Astrocyte of the spinal cord (primary cell): ENCODE measurements at places on chromosomes 1 and 21.

GRCh38 chr1:151831605-151832004 is at the start of gene RORC:
RORC (minus strand) TSS chr1:151831802; CDS start chr1:151831764, 38 bp downstream.
- DNase-seq, result no peak

DNA sequence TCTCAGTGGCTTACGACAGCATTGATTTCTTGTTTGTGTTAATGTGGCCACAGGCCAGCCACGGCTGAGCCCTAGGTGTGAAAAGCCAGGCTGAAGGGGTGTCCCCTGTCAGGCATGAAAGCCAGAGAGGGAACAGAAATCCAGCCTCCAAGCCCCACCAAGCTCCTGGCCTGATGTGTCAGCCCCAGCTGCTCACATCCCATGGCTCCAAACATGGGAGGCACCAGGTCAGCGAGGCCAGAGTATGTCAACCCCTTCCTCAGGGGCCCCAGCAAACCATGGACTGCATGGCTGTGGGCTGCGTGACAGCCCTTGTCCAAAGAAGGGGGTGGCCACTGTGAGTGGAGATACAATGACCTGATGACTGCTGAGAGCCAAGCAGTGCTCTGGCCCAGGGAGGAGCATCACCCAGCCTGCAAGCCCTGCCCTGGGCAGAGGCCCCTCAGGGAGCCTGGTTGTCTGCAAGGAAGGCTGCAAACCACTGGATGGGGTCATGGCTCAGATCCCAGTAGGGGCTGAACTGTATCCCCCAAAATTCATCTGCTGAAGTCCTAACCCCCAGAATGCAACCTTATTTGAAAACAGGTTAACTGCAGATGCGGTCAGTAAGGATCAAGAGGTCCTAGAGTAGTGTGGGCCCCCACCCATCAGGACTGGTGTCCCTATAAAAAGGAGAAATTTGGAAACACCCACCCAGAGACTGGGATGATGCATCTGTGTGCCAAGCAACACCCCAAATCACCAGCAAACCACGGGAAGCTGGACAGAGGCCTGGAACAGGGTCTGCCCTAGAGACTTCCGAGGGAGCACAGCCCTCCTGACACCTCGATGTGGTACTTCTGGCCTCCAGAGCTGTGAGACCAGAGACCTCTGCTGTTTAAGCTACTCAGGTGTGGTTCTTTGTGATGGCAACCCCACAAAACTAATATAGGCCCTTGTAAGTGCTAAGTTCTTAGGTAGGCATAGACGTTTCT is 3.3 kb upstream of the MX2 start:
- no peak for DNase-seq

DNA sequence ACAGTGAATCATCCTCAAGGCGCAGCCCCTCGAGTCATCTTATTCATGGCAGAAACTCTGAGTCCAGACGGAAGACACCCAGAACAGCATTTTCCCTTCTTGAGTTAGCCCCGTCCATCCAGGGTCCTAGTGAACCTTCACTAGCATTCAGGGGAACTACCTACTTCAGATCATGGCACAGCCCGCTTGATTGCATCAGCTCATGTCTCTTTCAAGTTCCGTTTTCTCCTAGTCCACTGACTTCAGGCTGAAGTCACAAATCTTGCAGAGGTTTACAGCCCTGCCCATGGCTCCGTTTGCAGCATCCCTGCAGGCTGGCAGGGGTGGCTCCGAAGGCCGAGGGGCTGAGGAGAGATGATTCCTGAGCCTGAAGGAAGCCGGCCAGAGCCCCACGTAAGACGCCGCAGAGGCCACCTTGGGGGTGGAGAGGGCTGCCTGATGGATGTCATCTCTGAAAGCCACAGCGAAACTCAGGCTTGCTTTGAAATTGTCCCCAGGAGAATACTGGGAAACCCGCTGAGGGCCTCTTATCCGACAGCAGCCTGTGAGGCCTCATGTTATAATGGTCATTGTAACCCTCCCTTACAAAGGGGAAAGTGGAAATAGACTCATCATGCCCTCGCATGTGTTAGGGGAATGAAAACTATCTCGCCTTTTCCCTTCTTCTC is 310.2 kb upstream of the AJAP1 start:
- no peak for DNase-seq

GRCh38 chr1:65938506-65938905 is 145.8 kb downstream of the PDE4B start:
- DNase-seq, result no peak

- DNase-seq, result peak; percentile 49
Observed at GRCh38 chr1:232952514-232953499, 2.4 kb downstream of the NTPCR start.

DNA sequence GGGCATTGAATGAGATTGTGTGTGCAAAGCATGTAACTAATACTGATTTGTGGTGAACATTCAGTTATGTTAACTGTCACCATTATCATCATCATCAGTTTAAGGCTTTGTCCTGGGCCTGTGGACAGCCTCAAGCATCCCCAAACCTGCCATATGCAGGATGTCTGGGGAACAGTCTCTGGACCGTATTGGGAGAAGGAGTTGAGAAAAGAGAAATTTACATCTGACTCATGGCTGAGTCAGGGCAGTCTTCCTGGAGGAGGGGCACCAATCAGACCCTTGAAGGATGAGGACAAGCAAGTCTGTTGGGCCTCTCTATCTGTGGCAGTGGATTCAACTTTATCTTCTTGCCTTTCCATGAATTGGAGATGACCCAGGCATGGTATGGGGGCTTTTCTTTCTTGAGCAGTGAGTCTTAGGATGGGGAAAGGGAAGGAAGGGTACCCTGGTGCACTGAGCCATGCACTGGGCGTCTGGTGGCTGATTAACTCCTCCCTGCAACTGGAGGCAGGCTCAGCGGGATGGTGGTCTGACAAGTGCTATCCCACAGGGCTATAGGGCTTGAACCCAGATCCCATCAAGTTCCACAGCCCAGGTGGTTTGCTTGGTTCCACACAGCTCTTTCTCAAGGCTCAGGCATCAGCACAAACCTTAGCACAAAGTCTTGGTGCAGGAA is 2.9 kb downstream of the PADI3 start:
- DNase-seq, result peak; percentile 44

GRCh38 chr1:20731057-20731991 is 1.2 kb downstream of the SH2D5 start:
- no peak for DNase-seq

DNA sequence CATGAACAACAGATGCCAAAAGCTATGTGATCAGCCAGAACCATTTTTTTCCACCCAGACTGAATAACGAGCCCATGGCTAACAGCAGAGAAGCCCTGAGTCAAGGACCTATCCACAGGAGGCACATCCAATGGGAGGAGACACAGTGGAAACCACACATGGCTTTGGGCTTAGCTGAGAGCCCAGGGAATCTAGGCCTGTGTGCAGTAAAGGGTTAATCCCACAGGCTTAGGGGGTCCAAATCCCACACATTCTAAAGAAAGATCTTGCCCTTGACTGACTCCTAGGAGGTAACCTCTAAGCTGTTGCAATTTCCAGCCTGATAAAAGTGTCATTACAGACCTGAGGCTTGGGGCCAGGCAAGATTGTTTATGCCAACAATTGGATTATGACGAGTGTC is 194.5 kb downstream of the DSCAM start:
- DNase-seq, result no peak

- peak; percentile 97 for DNase-seq
Observed at GRCh38 chr1:208207388-208208131, 36.6 kb downstream of the PLXNA2 start.

GRCh38 chr1:68210829-68211228 is 21.5 kb downstream of the WLS start:
- DNase-seq, result peak; percentile 38

DNA sequence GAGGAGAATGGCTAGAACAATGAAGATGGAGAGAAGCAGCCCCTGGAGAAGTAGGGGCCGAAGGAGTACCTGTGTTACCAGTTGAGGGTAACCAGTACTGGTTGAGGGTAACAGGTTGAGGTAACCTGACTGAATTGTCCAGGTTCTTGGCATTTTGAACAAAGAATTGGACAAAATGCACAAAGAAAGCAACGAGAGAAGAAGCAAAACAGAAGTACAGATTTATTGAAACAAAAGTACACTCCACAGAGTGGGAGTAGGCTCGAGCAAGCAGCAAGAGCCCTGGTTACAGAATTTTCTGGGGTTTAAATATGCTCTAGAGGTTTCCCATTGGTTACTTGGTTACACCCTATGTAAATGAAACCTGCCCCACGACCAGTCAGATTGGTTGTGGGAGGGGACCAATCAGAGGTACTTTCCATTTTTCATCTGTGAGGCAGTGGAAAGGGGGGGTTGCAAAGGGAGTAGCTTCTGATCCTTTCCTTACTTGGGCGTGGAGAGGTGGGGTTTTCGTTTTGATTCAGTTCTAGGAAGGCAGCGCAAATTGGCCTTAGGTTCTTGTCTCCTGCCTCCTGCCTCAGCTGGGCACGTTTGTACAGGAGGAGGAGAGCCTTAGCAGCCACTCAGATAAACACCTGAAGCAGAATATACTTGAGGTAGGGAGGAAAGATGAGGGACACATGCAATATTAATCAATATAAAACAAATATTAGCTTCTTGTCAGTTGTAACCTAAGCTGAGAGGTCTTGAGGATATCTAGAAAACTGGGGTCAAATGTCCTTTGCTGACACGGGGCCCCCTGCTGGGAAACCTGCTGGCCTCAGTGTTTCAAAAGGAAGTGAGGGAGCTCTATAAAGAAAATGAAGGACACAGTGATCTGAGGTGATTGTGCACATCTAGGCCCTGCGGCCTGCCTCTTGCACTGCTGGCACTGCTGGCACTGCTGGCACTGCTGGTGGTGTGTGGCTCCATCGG is 14.3 kb upstream of the LSM10 start:
- DNase-seq, result peak; percentile 17

- no peak for DNase-seq
Observed at GRCh38 chr1:167426716-167427115, 91.6 kb downstream of the CD247 start.

- no peak for DNase-seq
Observed at GRCh38 chr1:153944005-153944826, 2.3 kb downstream of the DENND4B start.

DNA sequence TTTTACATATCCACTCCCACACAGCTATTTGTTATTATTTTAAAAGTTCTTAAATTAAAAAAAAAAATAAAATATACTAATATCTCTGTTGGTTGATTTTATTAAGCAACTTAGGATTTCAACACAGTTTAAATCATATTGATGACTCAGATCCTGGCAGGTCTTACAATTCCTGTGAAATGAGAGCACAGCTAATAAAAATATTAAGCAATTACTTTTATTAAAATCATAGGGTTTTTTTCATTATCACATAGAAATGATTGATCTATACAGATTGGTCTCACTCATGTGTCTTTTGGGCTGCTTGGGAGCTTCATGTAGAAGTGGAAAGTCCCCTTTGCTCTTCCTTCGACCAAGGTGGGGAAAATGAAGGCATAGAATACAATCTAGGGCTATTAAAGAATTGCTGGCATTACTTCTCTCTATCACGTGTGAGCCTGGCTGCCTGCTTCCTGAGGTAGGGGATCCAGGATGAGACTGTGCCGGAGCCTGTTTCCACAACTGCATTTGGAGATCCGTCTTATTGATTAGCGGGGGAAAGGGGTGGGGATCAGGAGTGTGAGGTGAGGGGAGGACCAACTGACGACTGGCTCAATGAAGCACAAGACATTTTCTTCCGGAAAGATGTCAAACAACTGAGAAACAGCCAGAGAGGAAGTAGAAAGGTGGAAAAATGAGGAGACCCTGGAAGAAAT is 858.0 kb downstream of the USP25 start:
- peak; percentile 62 for DNase-seq

DNA sequence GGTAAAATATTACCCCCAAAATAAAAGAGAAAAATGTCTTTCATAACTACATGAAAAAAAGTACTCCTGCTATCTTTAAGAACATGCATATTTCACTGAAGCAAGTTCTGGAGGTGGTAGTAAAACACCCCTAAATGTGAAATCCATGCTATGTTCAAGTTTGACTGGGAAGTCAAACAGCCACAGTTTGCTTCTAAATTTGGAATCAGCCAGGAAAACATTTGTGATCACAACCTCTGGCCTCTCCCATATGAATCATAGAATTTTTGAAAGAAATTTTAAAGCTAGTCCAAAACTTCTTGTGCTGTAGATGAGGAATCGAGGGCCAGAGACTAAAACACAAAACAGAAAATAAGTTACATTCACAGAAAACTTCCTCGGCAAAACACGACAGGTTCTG is 6.6 kb downstream of the SORT1 start:
- DNase-seq, result peak; percentile 47

DNA sequence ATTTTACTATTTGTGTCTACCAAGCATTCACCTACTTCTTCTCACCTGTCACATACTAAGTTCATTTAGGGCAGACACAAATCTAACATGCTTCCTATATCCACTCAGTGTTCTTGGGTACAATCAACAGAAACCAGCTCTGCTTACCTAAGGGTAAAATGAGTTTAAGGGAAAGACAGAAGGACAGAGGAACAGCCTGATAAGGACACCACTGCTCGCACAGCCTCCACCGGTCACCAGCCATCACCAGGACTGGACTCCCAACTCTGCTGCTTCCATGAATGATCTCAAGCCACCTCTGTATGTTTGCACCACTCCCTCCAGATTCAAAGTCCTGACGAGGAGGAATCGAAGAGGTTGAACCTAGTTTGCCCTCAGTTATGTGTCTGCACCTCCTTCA is 72.4 kb downstream of the JAK1 start:
- no peak for DNase-seq

GRCh38 chr1:153536671-153537375 is 1.0 kb upstream of the S100A6 start:
- no peak for DNase-seq

GRCh38 chr1:18491168-18491567 is 10.4 kb downstream of the KLHDC7A start:
- DNase-seq, result no peak

GRCh38 chr1:51966559-51966958 is 23.9 kb downstream of the RAB3B start:
- DNase-seq, result no peak
